CD8-positive, alpha-beta memory T cell (primary cell): ENCODE measurements at places on chromosomes 16 and 17. TPM values are rescaled to one million over a fixed set of nuclear protein-coding genes. Genes with fewer than 3 reads are reported as not detected.

Gene ATP1B2
- 0.53 TPM for total RNA-seq

Gene CES4A
- 5.1 TPM for total RNA-seq

Gene SKAP1
- 50.5 TPM for total RNA-seq

Gene NAGS
- 0.74 TPM for total RNA-seq

Gene C16orf87
- 22.6 TPM for total RNA-seq

Gene PRR29
- 0.24 TPM for total RNA-seq

Gene KRT10
- total RNA-seq, result 57.5 TPM

Gene PLD2
- total RNA-seq, result 12.0 TPM

Gene TMEM106A
- total RNA-seq, result 10.2 TPM

Gene UTP18
- total RNA-seq, result 80.5 TPM
